Caki2 (cell line): ENCODE measurements at places on chromosomes 12 and 14. TPM values are rescaled to one million over a fixed set of nuclear protein-coding genes. Genes with fewer than 3 reads are reported as not detected.
A peak's percentile ranks its signal among the peaks of the same experiment; 100 is the strongest.

GRCh38 chr14:96638041-96638855 lies 136.1 kb downstream of the PAPOLA start:
- DNase-seq = no peak

GRCh38 chr12:49616533-49617219 lies 6.7 kb upstream of the PRPF40B start:
- DNase-seq = no peak

DNA sequence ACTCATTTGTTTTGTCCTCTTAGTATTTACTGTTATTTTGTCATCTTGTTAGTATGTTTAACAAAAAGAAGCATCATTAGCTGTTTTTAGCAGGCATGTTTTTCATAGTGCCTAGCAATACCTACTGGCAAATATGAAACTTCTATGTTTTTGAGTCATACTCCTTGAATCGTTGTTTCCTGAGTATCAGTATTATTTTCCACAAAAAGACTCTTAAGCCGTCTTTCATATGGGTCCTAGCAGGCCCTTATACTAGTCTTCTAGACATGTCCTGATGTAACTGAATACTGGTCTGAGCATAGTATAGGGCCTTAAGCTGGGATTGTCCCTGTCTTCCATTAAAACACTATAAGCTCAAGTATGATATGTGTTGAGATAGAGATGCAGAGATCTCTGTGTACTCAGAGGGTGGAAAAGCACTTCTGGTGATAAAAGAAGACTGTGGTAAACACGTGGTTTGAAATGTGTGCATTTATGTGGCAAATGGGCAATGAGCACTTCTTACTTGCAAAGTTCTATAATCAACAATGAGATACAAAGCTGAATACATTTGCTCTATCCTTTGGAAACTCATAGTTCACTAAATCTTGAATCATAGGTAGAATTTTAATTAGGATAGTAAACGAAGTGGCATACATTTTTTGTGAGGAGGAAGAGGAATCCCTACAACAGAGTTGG lies 348.8 kb downstream of the PDZRN4 start:
- DNase-seq = no peak

- no peak for DNase-seq
These were observed 20.7 kb downstream of the NID2 start for GRCh38 chr14:52048116-52048515.

- DNase-seq = no peak
These were observed 174.2 kb upstream of the FAR2 start for GRCh38 chr12:28974883-28975282.

GRCh38 chr12:946631-947030 lies 2.9 kb downstream of the RAD52 start:
- no peak for DNase-seq

GRCh38 chr12:93415723-93416464 lies 25.9 kb downstream of the UBE2N start:
- no peak for DNase-seq

- DNase-seq = no peak
These were observed 26.8 kb downstream of the CEP170B start for GRCh38 chr14:104891664-104892530.

- DNase-seq = no peak
These were observed 56.0 kb downstream of the FOS start for GRCh38 chr14:75334549-75335051.

GRCh38 chr14:84195514-84195913 lies 1334.4 kb upstream of the FLRT2 start:
- DNase-seq = no peak

DNA sequence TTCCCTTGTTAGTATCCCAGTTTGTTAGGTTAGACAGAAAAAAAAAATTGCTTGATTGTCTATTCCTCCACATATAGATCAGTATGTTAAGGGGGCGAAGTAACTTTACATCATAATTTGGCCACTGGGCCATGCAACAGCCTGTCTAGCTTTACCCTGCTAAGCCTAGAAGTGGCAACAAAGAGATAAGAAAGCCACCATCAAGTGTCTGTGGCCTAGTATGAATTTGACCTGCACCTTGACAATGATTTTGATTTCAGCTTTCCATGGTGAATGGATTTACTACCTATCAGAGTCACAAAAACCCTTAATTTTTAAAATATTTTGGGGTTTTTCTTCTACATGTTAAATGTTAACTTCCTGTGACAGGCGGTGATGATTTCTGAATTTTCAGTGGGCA lies 63.9 kb downstream of the LIN52 start:
- DNase-seq = no peak

DNA sequence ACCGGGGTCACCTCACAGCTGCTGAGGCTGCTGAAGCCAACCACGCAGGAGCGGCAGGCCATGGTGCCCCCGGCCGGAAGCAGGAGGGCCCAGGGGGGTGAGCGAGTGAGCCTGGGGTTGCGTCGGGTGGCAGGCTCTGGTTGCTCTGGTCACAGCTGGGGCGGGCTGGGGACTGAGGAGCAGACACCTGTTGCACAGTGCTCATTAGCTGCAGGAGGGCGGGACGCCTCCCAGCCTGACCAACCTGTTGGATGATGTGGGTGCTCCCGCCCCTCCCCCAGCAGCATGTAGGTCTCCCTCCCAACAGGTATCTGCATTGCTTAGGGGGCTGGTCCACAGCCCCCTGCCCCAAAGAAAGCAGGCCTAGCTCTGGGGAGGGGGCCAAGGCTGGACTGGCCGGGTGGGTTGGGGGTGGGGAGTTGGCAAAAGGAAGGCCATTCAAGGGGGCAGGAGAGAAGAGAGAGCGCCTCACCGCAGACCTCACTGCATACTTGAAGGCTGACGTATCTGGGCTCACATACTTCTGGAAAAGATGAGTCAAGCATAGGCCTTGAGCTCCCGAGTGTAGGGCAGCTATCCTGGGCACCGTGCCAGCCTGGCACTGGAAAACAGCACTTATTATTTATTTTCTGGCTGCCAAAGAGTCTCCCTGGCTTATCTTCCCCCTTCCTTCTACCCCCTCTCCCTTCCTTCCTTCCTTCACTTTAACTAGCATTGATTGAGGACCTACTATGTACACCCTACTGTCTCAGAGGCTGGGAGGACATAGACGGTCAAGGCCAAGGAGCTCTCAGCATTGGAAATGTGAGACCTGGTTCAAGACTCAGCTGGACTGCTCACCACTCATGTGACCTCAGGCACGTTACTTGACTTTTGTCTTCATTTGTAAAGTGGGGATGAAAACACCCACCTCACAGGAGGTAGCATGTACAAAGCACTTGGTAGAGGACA lies at the start of gene KRT80:
KRT80 (minus strand) TSS at position 174 of the 951 bp plus-strand sequence; CDS start at position 62, 112 bp downstream.
- peak; percentile 98 for DNase-seq

GRCh38 chr12:22276867-22277266 lies 57.6 kb downstream of the ST8SIA1 start:
- DNase-seq = no peak

- DNase-seq = no peak
These were observed 68.2 kb downstream of the DRAM1 start for GRCh38 chr12:101945369-101946232.

DNA sequence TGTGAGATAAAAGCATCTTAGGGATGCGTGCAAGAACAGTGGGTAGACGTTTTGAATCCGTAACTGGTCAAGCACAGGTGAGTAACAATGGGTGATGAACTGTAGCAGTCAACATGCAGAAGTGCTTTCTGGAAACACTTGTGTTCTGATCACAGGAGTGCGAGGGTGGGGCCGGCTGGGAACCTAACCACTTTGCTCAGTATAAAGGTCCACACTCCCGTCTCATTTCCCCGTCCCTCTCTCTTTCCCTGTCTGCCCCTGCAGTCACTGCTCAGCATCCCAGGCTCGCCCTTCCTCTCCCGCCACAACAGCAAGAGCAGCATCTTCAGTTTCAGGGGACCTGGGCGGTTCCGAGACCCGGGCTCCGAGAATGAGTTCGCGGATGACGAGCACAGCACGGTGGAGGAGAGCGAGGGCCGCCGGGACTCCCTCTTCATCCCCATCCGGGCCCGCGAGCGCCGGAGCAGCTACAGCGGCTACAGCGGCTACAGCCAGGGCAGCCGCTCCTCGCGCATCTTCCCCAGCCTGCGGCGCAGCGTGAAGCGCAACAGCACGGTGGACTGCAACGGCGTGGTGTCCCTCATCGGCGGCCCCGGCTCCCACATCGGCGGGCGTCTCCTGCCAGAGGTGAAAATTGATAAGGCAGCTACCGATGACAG lies 127.1 kb downstream of the FIGNL2 start:
- DNase-seq = peak; percentile 6

Gene GLIPR1L1
- total RNA-seq = not detected in 2 replicates

Gene GPRC5A
- 53.4 and 77.9 TPM in 2 replicates for total RNA-seq

Gene RFX4
- total RNA-seq = not detected in 2 replicates

Gene VRK1
- 25.7 and 57.2 TPM in 2 replicates for total RNA-seq

Gene ISM2
- 0.14 TPM in 1 of 2 replicates, not detected in the other for total RNA-seq
